Fibroblast of lung (primary cell): ENCODE measurements at places on chromosomes 6 and 20. TPM values are rescaled to one million over a fixed set of nuclear protein-coding genes. Genes with fewer than 3 reads are reported as not detected.
A peak's percentile ranks its signal among the peaks of the same experiment; 100 is the strongest.

GRCh38 chr6:30556906-30557682, at the start of gene PRR3:
PRR3 (plus strand) TSS chr6:30557295; CDS start chr6:30557345, 50 bp downstream.
- DNase-seq: peak; percentile 94

- DNase-seq: no peak
Measured at GRCh38 chr6:166924531-166924930, 31.8 kb downstream of the RNASET2 start.

- DNase-seq: no peak
Measured at GRCh38 chr6:125868252-125868651, 77.5 kb downstream of the NCOA7 start.

Gene IER3
- total RNA-seq: 42.9 and 43.3 TPM in 2 replicates

Gene HAO1
- not detected in 2 replicates for total RNA-seq

DNA sequence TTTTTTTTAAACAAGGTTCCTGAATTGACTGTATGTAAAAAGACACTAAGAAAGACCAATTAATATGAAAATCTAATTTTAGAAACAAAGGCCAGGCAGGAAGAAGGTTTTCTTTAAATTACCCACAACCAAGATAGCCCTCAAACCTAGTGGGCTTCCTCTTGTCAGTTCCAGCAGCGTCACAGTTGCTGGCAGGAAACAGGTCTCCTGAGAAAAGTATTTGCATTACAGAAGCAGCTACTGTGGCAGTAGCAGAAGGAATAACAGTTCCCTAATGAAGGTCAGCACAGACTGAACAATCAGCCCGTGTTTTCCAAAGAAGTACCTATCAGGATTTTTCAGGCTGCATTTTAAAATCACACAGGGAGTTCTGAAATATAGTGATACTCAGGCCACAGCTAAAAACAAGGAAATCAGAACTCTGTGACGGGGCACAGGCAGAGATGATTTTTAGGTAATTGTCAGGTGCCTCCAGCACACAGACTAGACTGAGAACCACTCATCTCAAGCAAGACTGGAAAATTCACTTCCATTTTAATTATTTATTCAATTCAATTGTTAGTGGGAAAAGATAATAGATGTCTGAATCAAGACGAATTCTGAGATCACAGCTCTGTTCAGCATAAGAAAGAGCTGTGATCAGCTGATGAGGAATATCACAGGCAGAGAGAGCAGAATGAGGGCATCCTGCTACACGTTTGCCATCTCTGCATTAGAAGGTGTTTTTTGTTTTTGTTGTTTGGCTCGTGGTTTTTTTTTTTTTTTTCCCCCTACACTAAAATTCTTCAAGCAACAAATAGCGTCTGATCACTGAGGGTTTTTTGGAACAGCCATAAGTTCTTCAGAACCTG, 230.5 kb upstream of the KHDRBS2 start:
- no peak for DNase-seq

Gene GATA5
- 0.26 and 0.83 TPM in 2 replicates for total RNA-seq

- no peak for DNase-seq
Measured at GRCh38 chr6:67336014-67336413, 1299.1 kb upstream of the ADGRB3 start.

DNA sequence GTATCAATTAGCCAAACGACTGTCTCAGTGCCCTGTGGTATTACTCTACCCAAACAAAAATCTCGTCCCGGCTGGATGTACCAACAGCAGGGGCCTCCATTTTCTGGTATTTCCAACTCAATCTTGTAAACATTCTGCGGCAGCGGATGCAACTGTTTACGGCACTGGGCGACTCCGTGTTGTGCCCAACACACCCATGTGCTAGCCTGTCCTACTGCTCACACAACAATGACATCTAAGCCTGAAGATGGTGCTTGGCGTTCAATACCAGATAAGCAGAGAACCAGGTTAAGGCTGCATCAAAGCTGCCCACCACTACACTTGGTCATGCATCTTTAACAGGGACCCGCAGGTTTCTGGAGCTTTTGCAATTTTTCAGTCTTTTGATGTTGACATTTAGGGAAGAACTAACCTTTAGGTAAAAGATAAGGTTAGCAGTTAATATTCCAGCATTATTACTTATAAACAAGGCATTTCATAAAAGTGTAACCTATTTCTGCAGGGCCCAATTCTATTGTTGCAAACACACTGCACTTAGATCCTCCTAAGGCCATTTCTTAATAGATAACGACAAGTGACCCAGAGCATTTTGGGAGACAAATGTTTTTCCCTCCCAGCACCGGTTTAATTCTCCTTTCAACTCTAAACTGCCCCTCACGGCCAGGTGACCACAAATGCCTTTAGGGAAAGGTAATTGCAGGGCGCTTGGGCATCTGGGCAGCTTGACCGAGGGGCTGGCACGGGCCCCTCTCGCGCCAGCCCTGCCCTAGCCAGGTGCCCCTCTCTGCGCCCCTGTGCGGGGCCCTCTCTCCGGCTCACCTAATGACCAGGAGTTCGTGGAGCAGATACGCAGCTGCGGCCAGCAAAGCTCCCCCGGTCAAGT, 945 bp downstream of the FAXC start:
- no peak for DNase-seq

Gene SIM1
- total RNA-seq: not detected in 2 replicates

GRCh38 chr6:43725643-43726580, 38.3 kb upstream of the MRPS18A start:
- DNase-seq: no peak

- DNase-seq: no peak
Measured at GRCh38 chr6:30747902-30748769, 3.8 kb upstream of the IER3 start.

Gene RHAG
- total RNA-seq: not detected in 2 replicates

DNA sequence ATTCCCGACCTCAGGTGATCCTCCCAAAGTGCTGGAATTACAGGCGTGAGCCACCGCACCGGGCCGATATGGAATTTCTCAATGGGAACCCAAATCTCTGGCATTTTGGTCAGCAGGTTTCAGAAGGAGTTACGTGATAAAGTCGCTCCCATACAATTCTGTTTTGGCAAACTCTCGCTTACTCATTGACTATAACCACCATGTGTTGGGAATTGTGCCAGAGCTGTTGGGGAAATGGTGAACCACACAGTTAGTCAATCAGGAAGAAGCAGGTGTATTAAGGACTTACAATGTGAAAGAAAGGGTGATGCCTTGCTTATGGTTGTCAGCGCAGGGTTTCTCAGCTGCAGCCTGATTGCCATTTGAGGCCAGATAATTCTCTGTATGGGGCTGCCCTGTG, 410.5 kb downstream of the QKI start:
- DNase-seq: peak; percentile 67

GRCh38 chr6:31574106-31575061, 981 bp upstream of the TNF start:
- DNase-seq: no peak

DNA sequence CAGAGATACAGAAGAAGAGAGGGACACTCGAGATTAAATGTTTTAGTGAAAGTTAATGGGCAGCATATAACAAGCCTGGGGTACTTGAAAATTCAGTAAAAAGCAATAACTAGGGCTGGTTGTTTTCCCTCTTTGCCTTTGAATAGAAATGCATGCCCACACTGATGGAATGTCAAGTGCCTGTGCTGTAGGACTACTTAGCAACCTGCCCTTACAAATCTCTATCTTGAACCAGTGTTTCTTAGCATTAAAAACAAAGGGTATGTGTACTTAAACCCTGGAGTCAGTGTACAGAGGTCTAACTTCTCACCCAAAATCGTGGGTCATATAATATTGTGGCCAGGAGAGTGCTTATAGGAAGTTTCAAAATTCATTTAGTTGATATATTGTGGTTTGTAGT, 37.1 kb downstream of the RNF144B start:
- DNase-seq: no peak

GRCh38 chr6:12467706-12468670, 177.8 kb downstream of the EDN1 start:
- peak; percentile 83 for DNase-seq

Gene ADGRF5
- total RNA-seq: under 0.01 and 0.26 TPM in 2 replicates

- no peak for DNase-seq
Measured at GRCh38 chr20:57581202-57582028, 20.5 kb downstream of the PCK1 start.

DNA sequence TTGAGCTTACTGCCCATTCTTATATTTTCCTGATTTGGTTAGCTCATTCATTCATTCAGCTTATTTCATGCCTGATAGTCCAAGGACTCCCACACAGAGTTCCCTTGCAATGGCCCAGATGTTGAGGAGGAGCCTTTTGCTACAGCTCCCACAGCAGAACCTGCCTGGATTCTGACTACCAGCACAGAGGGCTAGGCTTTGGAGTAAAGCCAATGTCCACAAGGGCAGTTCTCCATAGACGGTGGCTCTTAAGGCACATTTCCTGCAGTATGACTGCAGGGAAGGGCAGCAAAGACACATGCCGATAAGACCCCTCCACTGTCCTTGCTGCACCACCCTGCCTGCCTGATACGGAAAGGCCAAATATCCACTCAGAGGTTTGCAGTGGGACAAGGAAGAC, 112.3 kb upstream of the SYNDIG1 start:
- no peak for DNase-seq
